Activated naive CD4-positive, alpha-beta T cell treated with anti-CD3 and anti-CD28 coated beads, Interleukin-2, amount 50 U/mL, for 16 hours (primary cell): ENCODE measurements at places on chromosomes 3 and 15.

GRCh38 chr3:131480116-131480515 is 22.7 kb downstream of the MRPL3 start:
- DNase-seq, result no peak

DNA sequence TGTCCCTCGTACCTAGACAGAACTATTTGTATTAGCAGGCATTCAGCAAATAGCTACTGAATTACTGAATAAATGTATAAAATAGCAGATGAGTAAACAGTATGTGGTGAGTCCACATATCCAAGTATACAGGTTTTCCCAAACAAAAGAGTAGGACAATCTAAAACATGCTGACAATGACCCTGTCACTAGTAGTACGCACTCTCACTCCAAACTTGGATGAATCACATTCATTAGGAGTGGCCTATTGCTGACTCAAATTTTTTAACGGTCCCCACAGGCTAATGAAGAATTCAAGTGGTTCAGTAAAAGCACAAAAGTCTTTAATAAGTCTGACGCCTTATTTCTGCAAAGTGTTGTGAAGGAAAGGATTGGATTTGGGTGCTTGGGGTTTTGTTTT is 449.3 kb upstream of the THBS1 start:
- DNase-seq, result no peak

DNA sequence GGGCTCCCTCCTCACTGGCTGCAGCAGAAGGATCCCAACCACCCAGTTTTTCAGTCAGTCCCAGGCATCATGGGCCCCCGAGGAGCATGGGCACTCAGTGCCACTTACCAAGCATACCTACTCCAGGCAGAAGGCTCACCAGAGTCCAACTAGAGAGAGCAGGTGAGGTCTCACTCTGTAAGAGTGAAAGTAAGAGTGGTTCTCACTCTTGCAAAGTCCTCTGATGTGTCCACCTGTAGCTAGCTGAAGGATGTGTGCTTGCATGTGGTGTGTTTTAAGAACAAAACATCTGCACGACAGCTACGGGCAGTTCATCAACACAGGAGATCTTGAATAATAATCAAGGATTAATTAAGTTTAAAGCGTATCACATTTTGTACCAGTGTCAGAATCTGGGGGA is 49.7 kb downstream of the CCK start:
- DNase-seq, result no peak

DNA sequence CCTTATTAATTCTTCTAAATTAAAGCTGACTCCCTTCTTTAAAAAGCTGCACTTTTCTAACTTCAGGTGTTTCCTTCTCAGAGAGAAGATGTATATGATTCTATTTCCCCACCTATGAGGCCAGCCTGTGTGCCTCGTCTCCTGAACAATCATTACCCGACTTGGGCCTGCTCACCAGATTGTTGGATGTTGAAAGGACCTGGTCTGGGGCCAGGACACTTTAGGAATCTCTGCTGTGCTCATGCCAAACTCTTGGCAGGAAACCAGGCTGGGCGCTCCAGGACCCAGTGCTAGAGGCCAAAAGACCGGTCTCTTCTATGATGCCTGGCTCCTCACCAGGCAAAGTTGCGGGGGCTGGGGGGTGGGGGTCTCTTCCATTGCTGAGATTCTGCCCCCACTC is 16.9 kb upstream of the LRRC31 start:
- no peak for DNase-seq

GRCh38 chr3:88101142-88101541 is 42.1 kb downstream of the ZNF654 start:
- no peak for DNase-seq

DNA sequence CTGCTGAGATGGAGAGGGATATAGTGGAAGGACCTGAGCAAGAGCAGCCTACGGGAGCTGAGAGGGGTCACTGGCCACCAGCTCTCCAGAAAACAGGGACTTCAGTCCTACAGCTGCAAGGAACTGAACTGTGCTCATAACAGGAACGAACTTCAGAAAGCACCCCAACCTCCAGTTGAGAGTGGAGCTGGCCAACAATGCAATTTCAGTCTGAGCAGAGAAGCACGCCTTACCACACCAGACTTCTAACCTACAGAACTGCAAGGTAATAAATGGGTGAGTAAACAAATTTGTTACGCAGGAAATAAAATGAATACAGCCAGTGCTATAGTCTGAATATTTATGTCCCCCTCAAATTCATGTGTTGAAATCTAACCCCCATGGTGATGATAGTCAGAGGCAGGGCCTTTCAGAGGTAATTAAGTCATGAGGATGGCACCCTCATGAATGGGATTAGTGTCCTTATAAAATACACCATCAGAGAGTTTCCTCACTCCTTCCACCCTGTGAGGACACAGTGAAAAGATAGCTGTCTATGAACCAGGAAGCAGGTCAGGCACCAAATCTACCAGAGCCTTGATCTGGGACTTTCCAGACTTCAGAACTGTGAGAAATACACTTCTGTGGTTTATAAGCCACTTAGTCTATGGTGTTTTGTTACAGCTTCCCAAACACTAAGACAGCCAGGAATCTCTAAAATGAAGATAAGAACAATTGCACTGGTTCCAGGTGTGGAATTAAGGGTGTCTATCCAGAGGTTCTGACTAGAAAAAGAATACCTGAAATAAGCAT is 58.6 kb downstream of the SYNM start:
- no peak for DNase-seq
